Neural crest cell (in vitro differentiated cells): ENCODE measurements at places on chromosomes 11 and 22. TPM values are rescaled to one million over a fixed set of nuclear protein-coding genes. Genes with fewer than 3 reads are reported as not detected.

IL10RA gene
- total RNA-seq, result 0.37 and 0.48 TPM in 2 replicates

OR10D3 gene
- total RNA-seq, result not detected in 2 replicates

DUSP8 gene
- total RNA-seq, result 8.4 and 10.1 TPM in 2 replicates

BMAL1 gene
- total RNA-seq, result 5.1 and 6.8 TPM in 2 replicates

MN1 gene
- total RNA-seq, result 19.0 TPM in 2 replicates

CST6 gene
- not detected in 2 replicates for total RNA-seq

PDGFB gene
- total RNA-seq, result 0.16 and 0.80 TPM in 2 replicates

H19 gene
- total RNA-seq, result 71.3 and 71.8 TPM in 2 replicates

FXYD6 gene
- 113 TPM in 2 replicates for total RNA-seq

ACR gene
- 0.34 TPM in 1 of 2 replicates, not detected in the other for total RNA-seq

DNA sequence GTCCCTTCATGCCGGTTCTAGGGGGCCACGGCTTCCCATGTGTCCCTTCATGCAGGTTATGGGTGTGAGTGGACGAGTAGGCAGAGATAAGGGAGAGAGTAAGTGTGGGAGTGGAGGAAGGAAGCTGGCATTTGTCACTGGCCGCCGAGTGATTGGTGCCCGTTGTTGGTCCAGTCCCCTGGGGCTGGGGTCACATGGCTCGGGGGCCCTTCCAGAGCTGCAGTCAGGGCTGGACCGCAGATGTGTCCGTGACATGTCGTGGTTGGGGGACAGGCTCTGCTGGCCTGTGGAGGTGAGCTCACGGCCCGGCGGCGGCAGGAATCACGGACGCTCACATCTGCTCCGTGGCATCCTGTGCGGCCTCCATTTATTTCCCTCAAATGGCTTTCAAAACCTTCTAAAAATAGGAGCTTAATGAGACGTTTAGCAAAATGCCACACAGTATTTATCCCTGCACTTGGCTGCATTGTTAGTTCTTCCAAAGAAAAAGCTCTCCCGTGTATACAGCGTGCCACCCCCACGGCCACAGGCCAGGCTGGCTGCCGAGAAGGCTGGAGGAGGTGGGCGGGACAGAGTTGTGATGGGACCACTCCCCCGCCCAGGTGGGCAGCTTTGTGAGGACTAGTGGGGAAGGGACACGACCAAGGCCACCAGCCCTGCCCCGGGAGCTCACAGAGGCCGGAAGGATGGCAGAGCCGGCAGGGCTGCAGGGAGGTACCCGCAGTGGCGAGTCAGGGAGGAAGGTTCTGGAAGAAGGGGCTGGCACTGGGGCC is 386.7 kb downstream of the TBC1D22A start:
- no peak for DNase-seq

GRCh38 chr11:113862435-113862834 is 12.9 kb downstream of the USP28 start:
- DNase-seq, result no peak

- no peak for DNase-seq
Observed at GRCh38 chr11:84022201-84022600, 736.0 kb upstream of the CCDC90B start.

DNA sequence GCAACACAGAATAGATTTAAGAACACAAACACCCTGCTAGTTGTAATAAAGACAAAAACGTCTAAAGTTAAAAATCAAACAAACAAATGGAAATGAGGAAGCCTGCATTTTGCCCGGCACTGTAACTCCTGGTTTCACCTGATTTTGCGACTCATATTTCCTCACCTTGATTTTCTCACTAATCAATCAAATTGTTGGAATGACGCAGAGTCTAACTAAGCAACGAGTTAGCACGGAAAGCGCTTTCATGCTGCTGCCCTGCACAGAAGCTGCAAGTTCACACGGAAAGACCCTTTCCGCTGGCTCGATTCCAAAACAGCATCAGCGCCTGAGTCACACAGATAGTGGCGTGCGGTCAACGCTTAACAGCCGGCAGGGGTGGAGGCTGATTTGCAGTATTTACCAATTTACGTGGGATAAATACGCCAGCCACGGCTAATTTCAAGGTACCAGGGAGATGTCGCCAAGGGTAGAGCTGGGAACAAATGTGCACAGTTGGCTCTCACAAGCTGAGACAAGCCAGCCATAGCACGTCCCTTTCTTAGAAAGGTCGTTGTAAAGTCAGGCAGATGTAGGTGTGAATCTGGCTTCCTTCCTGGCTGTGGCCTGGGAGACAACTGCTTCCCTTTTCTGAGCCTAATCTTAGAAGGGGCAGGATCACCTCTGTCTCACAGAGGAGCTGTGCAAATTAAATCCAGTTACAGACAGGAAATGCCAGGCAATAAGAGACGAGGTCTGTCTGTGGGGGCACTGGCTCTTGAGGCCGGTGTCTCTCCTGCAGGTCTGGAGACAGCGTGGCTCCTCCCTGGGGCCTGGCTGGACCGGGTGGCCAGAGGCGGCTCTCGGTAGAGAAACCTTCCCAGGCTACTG is 76.9 kb upstream of the TTLL12 start:
- DNase-seq, result no peak

DNA sequence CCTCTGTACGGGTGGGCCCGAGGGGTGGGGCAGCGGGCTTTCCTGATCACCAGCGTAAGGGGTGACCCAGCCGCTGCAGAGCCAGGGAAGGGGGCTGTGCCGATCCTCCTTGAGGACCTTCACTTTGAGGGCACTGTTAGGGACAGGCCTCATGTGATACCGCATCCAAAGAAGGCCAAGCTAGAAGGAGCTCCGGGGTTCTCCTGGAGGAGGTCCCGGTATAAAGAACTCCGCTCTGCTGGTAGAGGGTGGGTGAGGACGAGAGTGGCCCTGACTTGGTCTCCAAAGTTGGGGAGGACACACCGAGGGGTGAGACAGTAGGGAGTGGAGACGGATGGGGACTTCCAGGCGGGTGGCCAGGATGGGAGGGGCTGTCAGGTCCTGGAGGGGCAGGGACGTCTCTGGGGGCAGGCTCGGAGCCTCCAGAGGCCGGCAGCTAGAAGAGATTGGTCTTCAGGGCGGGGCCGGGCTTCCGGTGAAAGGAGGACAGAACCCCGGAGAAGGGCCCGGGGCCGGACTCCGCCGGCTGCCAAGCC is 4.6 kb downstream of the PHOX2A start:
- peak; percentile 27 for DNase-seq

GRCh38 chr22:32882774-32883530 is 81.4 kb downstream of the TIMP3 start:
- no peak for DNase-seq

DNA sequence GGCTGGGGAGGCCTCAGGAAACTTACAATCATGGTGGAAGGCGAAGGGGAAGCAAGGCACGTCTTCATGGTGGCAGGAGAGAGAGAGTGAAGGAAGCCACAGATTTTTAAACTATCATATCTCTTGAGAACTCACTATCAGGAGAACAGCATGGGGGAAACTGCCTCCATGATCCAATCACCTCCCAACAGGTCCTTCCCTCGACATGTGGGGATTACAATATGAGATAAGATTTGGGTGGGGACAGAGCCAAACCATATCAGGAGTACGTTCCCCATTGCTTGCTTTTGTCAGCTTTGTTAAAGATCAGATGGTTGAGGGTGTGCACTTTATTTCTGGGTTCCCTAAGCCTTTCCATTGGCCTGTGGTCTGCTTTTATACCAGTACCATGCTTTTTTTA is 53.7 kb upstream of the E2F8 start:
- no peak for DNase-seq

DNA sequence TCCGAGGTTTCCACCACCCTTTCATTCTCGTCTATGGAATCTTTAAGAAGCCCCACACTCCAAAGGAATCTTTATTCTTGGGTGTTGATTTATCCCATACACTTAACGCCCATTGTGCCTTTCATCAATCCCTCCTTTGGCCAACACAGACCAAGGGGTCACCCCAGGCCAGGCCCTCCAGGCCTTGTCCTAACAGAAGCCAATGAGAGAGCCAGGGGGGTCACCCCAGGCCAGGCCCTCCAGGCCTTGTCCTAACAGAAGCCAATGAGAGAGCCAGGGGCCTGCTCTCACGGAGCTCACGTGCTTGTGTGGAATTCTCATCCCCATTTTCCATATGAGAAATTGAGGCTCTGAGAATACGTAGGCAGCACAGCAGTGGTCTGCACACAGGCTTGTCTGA is 47.9 kb upstream of the TIMP3 start:
- no peak for DNase-seq

GRCh38 chr11:6695377-6695776 is 12.2 kb upstream of the MRPL17 start:
- DNase-seq, result no peak

- no peak for DNase-seq
Observed at GRCh38 chr22:27874764-27875163, 44.3 kb downstream of the PITPNB start.

GRCh38 chr11:94433049-94433448 is 31.8 kb upstream of the GPR83 start:
- DNase-seq, result no peak

- no peak for DNase-seq
Observed at GRCh38 chr11:70644343-70645060, 246.2 kb downstream of the CTTN start.

DNA sequence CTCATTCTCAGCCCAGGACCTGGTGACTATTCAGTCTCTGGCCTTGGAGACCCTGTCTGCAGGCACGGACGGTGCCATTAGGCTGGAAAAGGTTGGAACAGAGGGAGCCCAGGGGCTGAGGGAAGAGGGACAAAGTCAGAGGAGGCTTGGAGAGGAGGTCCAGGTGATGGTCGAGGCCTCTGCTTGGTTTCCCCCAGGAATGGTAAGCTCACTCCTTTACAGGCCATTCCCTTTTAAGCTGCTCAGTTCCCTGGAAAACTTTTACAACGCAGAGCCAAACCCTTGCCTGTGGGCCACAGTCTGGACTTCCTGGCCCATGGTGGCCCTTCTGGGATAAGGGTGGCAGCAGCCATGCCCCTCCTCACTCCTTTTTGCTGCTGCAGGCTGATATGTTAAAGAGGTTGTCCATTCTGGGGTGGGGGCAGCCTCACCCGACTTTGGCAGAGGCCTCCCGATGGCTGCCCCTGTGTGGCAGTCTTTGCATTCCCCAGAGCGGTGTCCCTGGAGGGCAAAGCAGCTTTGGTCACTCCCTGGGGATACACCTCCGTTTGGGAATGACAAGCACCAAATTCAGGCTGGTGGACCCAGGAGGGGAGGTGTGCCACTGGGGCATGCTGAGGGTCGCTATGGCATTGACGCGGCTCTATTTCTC is 34.0 kb upstream of the RFPL3 start:
- no peak for DNase-seq

- DNase-seq, result no peak
Observed at GRCh38 chr11:62777389-62777788, 6.2 kb downstream of the TAF6L start.

- no peak for DNase-seq
Observed at GRCh38 chr11:8149726-8150125, 19.1 kb downstream of the RIC3 start.

DNA sequence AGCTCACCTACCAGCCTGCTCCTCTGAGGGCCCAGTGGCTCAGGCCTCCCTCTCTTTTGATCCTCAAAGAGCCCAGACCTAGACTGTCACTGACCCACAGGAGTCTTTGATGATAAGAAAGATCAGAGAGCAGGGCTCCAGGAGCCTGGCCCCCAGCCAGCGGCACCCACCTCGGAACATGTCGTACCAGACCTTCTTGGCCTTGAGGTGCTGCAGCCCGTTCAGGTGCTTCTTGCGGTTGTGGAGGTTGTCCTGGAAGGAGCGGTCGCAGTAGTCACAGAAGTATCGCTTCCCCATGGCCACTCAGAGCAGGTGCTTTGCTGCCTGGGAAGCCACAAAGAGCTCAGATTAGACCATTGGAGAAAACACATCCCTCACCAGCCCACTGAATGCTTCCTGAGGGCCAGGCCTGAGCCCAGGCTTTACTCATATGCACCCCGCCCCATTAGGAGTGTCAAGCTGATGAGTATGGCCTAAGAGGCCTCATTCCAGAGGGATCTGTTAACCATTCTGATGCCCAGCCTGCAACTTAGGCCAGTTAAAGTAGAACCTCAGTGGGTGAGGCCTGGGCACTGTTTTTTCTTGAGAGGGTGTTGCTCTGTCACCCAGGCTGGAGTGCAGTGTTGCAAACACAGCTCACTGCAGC is 18.4 kb downstream of the ZMAT5 start:
- DNase-seq, result no peak

GRCh38 chr11:18974192-18974591 is 35.0 kb upstream of the MRGPRX1 start:
- DNase-seq, result no peak

GRCh38 chr11:11981840-11982239 is 26.6 kb downstream of the DKK3 start:
- no peak for DNase-seq

DNA sequence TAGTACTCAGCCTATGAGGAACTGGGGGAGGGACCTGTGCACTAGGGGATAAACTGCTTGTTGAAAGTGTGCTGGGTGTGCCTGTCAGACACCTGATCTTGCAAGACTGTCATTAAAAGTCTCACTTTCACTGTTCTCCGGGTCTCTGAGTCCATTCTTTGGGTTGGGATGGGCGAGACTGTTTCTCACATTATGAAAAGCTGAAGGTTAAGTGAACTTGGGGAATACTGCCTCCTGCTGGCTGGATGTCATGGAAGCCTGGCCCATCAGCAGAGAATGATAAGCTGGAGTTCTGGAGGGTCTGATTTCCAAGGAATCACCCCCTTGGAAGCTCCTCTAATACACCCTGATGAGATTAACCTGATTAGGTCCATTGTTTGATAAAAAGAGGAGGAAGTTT is 9.0 kb upstream of the VPREB1 start:
- peak; percentile 33 for DNase-seq

- no peak for DNase-seq
Observed at GRCh38 chr22:49936018-49936972, 17.9 kb downstream of the CRELD2 start.
